ENCODE measurements at places on chromosomes 16 and 17.

DNA sequence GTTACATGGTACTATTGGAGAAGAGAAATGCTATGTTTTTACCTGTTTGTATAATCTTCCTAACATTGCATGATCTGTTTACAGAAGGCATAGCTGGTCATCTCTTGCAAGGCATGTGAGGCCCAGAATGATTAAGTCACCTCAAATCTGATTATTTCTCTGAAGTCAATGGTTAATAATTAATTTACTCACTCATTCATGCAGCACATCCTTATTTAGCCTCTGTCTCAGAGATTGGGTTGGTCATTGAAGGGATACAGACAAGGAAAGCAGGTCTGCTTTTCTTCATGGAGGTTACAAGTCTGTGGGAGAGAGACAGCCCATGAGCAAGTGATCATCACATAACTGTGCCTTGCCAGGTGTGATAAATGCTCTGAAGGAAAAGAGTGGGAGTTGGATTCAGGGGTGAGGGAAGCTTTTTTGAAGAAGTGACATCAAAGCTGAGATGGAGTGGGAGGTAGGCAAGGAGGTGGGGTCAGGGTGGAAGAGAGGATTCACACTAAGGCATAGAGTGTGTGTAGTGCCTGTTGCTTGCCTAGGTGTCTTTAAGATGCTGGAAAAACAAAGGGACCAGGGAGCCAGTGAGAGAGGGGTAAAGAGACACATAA lies 16.3 kb upstream of the RBFOX1 start:
- no peak for DNase-seq

DNA sequence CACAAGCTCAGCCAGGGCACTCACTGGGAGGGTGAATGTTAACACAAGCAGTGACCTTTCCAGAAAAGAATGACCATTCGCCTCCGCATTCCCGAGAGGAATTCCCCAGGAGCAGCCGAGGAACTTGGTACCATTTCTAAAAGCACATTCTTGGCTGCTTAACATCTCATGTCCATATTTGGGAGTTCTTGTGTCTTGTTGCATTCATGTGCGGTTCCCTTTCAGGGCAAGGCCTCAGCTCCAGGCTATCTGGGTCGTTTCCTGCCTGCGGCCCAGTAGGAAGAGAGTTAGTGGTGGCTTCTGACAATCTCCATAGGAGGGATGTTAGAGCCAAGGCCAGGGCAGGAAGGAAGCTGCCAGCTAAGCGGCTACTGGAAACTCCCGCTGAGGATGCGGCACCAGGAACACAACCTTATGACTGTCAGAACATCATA lies 27.8 kb upstream of the MEAK7 start:
- DNase-seq = no peak

- no peak for DNase-seq
Measured at GRCh38 chr17:41977991-41978390, 11.4 kb downstream of the CNP start.

DNA sequence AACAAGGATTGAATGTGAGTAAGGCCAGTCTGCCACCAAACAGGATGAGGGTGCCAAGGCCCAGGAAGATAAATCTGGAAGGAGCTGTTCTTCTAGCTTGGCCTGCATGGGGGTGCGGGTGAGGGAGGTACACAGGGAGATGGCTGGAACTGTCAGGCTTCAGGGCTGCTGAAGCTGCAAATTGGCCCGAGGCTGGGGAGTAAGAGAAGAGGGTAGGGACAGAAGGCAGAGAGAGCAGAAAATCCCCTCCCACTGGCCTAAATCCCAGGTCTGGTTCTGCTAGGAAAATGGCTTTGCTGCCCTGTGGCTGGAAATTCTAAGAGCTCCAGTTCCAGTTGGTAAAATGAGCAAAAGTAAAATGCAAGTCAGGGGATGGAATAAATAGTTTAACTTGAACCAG lies 87.9 kb downstream of the CCDC182 start:
- no peak for DNase-seq

- DNase-seq = no peak
Measured at GRCh38 chr17:65542610-65543009, 18.8 kb downstream of the AXIN2 start.

DNA sequence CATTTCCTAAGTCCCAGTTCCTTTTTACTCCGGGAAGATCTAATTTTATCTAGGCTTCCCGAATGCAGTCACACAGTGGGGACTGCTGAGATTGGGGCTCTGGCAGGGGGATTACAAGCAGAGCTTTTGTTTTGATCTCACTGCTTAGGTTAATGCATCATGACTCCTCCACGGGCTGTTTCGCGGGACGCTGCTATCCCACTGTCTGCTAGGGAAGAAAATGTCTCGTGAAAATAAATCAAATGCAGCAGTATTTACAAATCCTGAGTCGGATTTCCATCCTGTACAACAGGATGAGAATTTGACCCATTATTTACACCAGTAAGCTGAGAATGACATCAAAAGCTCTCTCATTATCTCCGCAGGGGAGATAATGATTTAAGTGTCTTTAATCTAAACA lies 83.8 kb downstream of the CDH11 start:
- no peak for DNase-seq

- DNase-seq = no peak
Measured at GRCh38 chr17:42286411-42287221, 1.7 kb upstream of the STAT5A start.

- no peak for DNase-seq
Measured at GRCh38 chr16:89489898-89490438, 393 bp downstream of the ANKRD11 start.

GRCh38 chr16:51031598-51031997 lies 119.5 kb downstream of the SALL1 start:
- no peak for DNase-seq

- DNase-seq = no peak
Measured at GRCh38 chr17:28392491-28392890, 13.5 kb downstream of the SLC46A1 start.

GRCh38 chr16:53052519-53053501 lies at the start of gene CHD9NB:
Gene CHD9NB, minus strand, starts transcription at chr16:53052897. Its CDS starts 8,739 bp downstream, at chr16:53044158.
- DNase-seq = no peak

Measured in DMS79 (cell line).